ENCODE measurements at places on chromosomes 1 and 21. TPM values are rescaled to one million over a fixed set of nuclear protein-coding genes. Genes with fewer than 3 reads are reported as not detected.

The LCK gene
- total RNA-seq, result 0.10 TPM

DNA sequence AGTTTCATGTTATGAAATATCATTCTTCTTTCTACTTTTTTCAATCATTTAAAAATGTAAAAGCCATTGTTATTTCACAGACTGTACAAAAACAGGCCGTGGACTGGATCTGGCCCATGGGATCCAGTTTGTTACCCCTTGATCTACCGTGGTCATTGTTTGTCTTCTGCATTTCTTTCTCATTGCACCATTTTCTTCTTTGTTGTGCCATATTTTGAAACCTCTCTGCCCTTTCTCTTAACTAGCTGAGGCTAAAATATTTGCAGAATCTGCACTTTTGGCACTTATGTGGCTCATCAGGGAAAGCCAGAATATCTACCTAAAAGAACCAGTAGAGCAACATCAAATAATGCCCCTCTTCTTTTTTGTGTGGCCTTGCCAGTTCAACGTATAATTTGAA lies 50.5 kb downstream of the DNAJC6 start:
- no peak for DNase-seq

DNA sequence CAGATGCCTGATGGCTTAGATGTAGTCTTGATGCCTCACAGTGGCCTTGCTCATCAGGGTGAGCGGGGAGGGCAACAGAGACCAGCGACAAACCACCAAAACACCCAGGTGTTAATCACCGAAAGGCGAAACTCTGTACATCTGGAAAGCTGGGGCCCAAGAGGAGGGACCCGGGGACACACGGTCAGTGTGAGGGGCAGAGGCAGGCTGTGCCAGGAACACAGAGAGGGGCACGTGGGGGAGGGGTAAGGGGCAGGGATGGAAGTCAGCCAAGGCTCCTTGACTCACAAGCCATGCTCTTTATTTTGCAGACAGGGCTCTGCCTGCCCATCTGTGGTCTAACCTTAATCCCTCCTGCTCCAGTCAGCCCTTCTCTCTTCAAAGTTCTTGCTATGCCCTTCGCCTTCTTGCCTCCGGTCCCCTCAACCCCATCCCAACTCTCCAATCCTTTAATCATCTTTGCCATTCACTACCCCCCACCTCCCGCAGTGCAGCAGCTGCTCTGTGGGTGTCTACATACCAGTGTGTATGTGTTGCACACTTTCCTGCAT lies 4.3 kb downstream of the MEF2D start:
- no peak for DNase-seq

GRCh38 chr1:93559695-93560094 lies 111.8 kb downstream of the FNBP1L start:
- DNase-seq, result no peak
